Cerebellar cortex (tissue), 1 donor: ENCODE measurements at places on chromosomes 4 and X.

- DNase-seq: no peak
Measured at GRCh38 chr4:122959981-122960610, 37.7 kb upstream of the NUDT6 start.

- DNase-seq: no peak
Measured at GRCh38 chr4:167774646-167775045, 317.7 kb upstream of the ANXA10 start.

- DNase-seq: no peak
Measured at GRCh38 chr4:6893449-6894085, 16.1 kb upstream of the TBC1D14 start.

GRCh38 chr4:186704057-186704456 is 19.6 kb downstream of the FAT1 start:
- DNase-seq: no peak
